NCI-H1105 (cell line): ENCODE measurements at places on chromosomes 4 and X.

DNA sequence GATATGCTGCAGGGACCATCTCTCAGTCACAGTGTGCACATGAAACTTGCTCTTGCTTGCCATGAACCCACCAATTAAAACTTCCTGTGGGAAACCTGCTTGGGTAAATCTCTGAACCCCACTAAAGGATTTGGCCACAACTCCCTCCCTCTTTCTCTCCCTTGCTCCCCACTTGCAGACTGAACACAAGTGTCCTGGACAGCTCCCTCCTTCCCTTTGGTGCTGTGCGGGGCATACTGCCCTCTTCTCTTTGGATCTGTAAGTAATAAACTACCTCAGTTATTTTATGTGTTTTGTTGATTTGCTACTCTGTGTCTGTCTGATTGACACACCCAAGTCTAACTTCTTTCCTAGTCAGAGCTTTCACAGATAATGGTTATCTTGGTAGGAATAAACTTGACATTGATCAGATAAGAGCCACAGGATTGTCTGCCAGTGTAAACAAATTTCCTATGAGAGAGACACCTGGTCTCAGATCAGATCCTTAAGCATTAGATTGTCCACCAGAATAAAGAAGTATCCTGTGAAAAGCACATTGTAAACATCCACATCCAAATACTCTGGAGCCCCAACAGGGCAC, 41.8 kb downstream of the SULT1E1 start:
- DNase-seq: no peak

DNA sequence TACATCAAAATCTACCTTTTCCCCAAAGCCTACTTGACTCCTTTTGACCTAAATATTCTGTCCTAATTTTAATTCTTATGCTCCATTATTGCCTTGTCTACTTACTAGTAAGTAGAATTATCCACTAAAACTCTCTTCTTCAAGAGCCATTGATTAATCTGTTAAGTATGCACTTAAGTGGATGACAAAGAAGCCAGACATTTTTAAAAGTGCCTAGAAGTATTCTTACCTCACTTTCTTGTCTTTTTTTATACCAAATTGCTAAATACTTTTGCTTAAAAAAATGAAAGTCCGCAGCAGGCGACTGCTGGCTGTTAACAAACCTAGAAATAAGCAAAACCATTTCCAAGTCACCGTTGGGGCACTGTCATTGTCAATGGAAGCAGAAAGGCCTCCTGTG, 20.1 kb upstream of the FRMPD4 start:
- no peak for DNase-seq

DNA sequence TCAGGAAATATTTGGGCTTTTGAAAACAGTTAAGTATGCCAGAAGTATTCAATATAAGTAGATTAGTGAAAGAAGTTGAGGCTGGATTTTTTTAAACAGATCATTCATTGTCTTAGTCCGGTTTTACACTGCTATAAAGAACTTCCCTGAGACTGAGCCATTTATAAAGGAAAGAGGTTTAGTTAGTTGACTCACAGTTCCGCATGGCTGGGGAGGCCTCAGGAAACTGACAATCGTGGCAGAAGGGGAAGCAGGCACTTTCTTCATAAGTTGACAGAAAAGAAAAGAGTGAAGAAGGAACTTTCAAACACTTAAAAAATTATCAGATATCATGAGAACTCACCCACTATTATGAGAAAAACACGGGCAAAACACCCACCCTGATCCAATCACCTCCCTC, 31.1 kb upstream of the CYLC1 start:
- no peak for DNase-seq

- no peak for DNase-seq
These were observed 24.4 kb downstream of the IGSF1 start for GRCh38 chrX:131264665-131265064.

DNA sequence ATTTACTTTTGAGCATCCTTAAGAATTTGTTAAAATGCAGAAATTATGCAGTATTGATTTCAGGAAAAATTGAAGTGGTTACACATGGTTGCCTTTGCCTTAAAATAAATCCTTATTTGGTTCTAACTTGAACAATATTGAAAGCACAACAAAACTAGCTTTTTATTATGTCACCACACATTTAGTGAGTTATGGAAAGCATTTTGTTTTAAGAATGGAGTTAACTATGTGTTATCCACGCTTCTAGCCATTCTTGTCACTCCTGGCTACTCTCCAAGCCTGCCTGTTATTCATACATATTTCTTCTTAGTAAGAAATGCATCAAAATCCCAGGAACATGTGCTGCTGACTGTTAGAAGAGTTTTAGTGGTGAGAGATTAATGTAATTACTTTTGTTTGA, 73.9 kb downstream of the FAT4 start:
- no peak for DNase-seq
